ENCODE measurements at places on chromosomes 3 and 15.

- no peak for DNase-seq
Observed at GRCh38 chr3:39143051-39143885, 10.1 kb downstream of the CSRNP1 start.

DNA sequence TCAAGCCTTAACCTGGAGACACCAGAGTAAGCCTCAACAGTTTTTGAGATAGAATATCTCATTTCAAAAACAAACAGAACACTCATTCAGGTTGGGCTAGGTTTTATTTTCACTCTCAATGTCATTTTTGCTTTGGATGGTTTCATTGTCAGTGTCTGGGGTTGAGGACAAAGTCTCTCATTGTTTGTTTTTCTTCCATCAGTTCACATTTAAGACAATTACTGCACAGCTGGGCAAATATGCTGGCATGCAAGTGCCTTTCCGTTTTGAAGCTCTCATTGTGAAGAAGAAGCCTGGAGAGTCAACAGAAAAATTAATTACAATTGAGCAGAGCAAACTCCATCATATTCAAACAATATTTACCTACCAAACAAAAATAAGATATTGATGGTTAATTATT lies 1050.0 kb downstream of the TBL1XR1 start:
- DNase-seq: peak; percentile 63

DNA sequence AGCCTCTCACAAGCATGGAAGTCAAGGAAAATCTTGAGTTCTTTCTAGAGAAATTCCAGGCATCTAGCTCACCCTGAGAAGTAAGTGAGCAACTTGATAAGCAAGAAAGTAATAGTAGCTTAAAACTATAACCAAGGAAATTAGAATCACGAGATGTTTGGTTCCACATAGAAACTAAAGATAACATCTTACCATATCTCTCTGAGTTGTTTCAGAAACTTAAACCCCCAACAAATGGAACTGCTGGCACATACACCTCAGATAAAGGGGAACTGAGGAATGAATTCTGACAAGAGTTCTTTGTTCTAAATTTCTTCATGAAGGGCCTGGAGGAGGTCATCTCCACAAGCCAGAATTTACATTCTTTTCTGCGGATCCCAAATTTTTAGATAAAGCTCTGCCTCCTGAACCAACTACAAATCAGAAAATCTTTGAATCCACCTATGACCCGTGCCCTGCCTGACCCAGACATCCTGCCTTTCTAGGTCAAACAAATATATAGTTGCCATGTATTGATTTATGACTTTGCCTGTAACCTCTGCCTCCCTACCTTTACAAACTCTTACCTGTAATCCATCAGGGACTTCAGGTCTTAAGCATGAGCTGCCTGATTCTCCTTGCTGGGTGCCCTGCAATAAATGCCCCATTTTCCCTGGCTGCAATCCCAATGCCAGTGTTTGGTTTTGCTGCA lies 26.4 kb upstream of the ABHD17C start:
- DNase-seq: no peak

DNA sequence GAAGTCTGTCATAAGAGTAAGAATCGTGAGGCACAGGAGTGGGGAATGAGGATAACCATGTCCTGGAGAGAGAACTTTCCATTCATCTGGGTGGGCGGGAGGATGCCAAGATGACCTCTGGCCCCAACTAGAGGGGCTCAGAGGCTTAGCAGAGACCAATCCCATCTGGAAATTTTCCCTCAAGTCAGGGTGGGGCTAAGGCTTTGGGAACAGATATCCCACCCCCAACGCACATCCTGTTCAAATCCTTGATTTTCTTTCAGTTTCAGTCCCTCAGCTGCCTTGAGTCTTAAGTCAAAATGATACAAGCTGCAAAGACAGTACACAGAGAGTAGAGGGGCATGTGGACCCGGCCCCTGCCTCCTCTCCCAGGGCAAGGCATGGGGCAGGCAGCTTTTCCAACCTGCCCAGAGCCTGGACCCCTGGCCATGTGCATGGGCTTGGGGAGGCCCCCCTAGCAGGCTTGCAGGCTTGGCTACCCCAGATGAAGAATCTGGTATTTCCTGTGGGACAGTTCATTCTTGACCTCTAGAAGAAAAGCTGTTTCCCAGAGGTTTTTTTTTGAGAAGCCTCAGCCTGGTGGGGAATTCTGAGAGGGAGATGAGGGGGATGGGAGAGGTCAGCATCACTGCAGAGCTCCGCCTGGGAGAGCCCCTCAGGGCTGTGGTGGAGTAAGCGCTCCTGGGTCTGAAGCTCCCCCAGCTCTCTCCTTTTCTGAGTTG lies 109.7 kb upstream of the HACD2 start:
- no peak for DNase-seq

- peak; percentile 76 for DNase-seq
Observed at GRCh38 chr3:111895071-111895470, 36.0 kb downstream of the PHLDB2 start.

DNA sequence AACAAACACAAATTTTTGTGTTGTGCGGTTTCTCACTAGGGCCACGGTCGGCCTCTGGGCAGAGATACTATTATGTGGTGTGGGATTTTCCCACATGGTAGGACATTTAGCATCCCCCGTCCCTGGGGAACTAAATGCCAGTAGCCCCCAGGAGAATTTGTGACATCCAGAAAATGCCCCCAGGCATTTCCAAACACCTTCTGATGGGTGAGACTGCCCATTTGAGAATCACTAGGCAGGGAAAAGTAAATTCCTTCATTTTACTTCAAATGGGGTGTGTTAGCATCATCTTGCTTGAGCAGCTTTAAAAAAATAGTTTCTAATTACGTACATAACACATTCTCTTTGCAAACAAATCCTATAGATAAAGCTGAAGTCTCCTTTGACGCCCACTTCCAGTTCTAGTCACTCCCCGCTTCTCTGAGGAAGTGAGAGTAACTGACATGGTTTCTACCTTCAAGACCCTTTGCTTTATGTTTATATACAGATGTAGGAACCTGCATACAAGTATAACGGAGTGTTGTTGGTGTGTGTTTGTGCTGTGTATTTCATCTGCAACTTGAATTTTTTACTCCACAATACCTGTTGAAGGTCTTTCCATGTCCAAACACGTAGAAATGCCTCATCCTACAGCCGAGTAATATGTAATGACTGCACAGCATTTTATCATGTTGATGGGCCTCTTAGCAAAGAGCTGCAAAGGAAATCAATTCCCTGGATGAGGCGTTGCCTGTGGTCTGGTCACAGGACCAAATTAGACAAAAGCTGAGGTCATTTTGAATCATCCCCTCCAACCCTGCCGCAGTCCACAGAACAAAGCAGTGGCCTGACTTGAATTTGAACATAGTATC lies 31.4 kb upstream of the ZBTB38 start:
- DNase-seq: no peak

GRCh38 chr3:9696480-9697220 lies 7.0 kb upstream of the CPNE9 start:
- no peak for DNase-seq

DNA sequence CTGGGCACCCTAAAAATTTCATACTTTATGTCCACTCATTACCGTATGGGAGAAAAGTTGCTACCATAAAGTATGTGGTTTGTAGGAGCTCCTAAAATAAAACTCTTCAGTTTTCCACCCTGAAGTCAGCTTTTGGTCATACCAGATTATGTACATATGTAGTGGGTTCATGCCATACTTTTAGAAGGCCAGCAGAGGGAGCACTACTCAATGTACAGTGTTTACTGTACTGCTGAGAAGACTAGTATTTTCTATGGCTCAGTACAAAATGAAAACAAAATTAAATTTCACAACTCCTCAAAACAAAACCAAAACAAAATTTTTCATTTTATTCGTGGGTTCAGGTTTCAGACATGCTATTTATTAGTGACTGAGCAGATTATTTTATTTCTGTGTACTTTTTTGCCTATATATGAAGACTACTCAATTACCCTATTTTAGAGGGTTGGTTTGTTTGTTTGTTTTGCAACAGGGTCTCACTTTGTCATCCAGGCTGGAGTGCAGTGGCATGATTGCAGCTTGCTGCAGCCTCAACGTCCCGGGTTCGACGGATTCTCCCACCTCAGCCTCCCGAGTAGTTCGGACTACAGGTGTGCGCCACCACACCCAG lies 24.3 kb downstream of the NXPE3 start:
- peak; percentile 73 for DNase-seq

GRCh38 chr3:24802614-24803013 lies 308.0 kb upstream of the THRB start:
- no peak for DNase-seq

DNA sequence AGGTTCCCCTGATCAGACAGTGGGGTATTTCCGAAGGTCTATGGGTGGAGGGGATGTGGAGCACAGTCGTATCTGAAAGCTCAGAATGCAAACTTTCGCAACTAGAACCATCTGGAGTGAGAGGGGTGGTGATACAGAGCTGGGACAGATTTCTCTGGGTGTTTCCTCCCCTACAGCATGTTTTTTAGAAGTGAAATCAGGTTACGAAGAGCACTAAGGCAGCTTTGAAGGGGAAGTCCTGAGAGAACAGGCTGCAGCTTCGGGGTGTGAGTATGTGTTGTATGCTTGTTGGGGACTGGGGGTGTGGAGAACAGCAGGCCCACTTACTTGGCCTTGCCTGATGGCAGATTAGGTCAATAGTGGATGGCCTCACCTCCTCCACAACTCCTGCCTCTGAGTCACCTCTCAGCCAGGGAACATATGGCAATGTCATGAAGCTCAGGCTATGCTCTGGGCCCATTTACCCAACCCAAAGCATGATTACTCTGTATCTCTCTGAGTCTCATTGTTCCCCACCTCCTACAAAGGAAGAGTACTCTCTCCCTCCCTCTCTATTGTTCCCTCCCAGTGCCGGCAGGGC lies 107.2 kb upstream of the RASGRP1 start:
- DNase-seq: peak; percentile 26

- no peak for DNase-seq
Observed at GRCh38 chr3:121894301-121894990, at the start of gene SLC15A2. Gene SLC15A2, plus strand, starts transcription at chr3:121894401. Its CDS starts 76 bp downstream, at chr3:121894477.

- no peak for DNase-seq
Observed at GRCh38 chr3:82080792-82081191, 319.3 kb upstream of the GBE1 start.

DNA sequence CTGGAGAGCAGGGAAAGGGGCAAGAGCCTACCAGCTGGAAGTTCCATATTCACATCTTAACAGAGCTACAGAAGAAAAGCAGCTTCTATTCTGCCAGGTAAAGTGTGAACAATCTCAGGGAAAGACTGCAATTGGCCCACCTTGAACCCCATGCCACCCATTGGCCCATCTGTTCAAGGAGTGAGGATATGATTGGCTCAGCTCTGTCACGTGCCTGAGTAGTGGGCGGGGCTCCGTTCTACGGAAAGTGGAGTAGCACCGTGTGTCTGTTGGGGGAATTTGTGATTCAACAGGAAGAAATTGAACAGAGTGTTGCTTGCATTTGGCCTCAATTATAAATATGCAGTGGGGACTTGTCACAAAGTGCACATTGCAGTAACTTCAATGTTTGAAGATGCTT lies 81.8 kb downstream of the MINAR1 start:
- DNase-seq: no peak

- DNase-seq: no peak
Observed at GRCh38 chr3:9793161-9793781, 389 bp downstream of the ARPC4 start.

DNA sequence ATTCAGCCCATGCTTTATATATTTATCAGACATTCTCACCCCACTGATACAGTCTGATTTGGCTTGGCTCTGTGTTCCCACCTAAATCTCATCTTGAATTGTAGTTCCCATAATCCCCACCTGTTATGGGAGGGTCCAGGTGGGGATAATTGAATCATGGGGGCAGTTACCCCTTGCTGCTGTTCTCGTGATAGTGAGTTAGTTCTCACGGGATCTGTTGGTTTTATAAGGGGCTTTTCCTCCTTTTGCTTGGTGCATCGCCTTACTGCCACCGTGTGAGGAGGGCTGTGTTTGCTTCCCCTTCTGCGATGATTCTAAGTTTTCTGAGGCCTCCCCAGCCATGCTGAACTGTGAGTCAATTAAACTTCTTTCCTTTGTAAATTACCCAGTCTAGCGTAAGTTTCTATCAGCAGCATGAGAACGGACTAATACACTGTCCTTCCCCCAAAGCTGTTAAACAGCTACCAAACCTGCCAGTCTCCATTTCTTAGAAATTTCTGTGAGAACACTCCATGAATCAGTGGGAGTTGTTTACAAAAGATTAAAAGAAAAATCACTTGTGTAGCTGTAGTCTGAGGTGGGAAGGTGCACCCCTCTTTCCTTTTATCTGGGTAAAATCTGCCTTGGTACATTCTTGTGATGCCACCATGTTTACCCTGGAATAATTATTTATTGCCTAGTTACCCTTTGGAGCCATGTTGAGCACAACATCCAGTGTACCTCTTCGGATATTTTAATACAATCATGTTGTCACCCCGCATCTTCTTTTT lies 160.5 kb downstream of the THSD4 start:
- no peak for DNase-seq

GRCh38 chr3:19348500-19348899 lies 200.2 kb downstream of the KCNH8 start:
- no peak for DNase-seq

DNA sequence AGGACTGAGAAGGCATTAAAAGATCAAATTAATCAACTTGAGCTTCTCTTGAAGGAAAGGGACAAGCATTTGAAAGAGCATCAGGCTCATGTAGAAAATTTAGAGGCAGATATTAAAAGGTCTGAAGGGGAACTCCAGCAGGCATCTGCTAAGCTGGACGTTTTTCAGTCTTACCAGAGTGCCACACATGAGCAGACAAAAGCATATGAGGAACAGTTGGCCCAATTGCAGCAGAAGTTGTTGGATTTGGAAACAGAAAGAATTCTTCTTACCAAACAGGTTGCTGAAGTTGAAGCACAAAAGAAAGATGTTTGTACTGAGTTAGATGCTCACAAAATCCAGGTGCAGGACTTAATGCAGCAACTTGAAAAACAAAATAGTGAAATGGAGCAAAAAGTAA lies 149.7 kb upstream of the LRRFIP2 start:
- no peak for DNase-seq

GRCh38 chr3:66317750-66318376 lies 97.1 kb downstream of the SLC25A26 start:
- DNase-seq: no peak

DNA sequence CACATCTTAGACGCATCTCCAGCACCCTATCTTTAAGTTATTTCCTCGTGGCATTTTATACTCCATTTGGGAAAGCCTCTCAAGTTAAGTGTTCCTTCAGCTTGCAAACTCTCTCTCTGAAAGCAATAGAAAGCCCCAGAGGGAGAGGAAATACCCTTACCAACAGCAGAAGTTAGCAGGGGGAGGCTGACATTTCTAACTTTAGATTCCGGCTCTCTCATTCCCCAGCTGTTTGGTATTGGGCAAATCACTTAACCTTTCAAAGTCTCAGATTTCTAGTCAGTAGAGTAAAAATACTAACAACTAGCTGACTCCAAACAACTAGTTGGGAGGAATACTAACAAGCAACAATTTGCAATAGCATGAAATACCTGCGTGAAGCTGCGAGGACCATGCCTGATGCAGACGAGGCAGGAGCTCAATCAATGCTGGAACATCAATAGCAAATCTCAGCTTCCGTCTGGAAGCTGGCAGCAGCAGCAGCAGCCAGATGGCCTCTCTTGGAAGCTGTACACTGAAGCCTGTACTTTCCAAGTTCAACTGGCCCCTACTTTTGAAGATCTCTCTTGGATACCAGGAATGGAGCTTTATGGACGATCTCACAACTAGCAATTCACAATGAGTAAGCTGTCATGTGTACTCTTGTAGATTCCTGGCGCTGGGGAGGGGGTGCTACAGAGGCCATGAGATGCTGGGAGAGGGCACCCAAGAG lies 47.8 kb downstream of the THBS1 start:
- DNase-seq: peak; percentile 43

GRCh38 chr3:144923046-144923775 lies 951.6 kb downstream of the DIPK2A start:
- no peak for DNase-seq

All from NCI-H2171 treated with DMSO at 0.1 percent for 48 hours (cell line).